Foreskin keratinocyte (primary cell): ENCODE measurements at places on chromosomes 13 and 19.

- DNase-seq = no peak
Measured at GRCh38 chr13:102309110-102309509, 92.7 kb downstream of the FGF14 start.

DNA sequence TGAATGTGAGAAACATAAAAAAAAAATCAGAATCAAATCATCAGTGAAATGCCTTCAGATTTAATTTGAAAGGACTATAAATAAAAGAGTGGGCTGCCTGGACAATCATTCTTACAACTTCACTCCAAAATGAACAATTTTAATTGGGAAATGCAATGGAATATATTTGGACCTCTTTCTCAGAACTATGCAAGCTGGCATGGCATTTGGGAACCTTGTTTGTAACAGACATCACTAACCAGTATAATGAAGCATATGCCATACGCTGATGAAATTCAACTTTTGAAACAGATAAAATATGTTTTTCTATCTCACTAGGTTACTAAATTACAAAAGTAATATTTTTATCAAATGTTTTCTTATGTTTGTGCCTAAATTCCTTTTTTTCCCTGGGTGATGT, 64.2 kb upstream of the FAM216B start:
- DNase-seq = no peak

- DNase-seq = no peak
Measured at GRCh38 chr13:87696458-87696857, 25.3 kb downstream of the SLITRK5 start.

GRCh38 chr19:43438291-43439031, 23.8 kb downstream of the TEX101 start:
- DNase-seq = no peak

- no peak for DNase-seq
Measured at GRCh38 chr19:11337080-11337479, 2.4 kb downstream of the RAB3D start.

DNA sequence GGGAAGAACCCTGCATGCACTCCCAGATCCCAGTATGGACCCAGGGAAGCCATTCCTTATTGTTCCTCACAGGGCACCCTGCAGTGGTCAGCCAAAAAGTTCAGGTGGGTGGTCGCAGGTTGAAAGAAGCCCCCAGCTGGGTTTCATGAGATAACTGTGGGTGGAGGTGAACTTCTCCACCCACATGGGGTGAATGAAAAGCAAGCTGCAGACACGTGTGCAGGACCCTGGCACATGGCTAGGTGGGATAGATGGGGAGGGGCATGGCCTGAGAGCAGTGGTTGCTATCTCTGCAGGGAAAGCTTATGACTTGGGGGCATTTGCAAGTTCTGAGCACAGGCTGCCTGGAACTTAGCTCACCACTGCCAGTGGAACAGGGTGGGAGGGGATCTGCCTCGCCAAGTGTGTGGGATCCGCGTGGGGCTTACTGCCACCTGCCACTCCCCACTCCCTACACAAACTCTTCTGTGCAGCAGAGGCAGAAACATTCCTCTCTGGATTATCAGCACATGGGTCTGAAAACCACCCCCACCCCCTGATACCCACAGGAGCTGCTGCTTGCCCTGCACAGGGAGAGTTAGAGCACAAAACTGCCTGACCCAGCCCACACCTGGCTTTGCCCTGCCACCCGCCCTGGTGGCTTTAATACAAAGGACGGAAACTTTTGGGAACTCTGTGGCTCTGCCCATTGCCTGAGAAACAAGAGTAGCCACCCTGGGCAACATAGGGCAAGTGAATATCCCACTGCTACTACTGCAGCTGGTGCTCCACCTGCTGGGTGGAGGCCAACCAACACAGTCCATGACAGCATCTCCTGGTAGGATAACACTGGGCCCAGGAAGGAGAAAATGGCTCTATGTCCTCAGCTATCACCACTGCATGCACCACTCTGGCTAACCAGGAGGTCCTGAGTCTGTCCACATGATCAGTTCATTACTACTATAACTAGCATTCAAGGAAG, 24.4 kb downstream of the PLA2G4C start:
- DNase-seq = no peak

- DNase-seq = no peak
Measured at GRCh38 chr13:113358653-113359190, 5.2 kb downstream of the GRTP1 start.

- no peak for DNase-seq
Measured at GRCh38 chr13:60689076-60689475, 292.1 kb downstream of the TDRD3 start.

DNA sequence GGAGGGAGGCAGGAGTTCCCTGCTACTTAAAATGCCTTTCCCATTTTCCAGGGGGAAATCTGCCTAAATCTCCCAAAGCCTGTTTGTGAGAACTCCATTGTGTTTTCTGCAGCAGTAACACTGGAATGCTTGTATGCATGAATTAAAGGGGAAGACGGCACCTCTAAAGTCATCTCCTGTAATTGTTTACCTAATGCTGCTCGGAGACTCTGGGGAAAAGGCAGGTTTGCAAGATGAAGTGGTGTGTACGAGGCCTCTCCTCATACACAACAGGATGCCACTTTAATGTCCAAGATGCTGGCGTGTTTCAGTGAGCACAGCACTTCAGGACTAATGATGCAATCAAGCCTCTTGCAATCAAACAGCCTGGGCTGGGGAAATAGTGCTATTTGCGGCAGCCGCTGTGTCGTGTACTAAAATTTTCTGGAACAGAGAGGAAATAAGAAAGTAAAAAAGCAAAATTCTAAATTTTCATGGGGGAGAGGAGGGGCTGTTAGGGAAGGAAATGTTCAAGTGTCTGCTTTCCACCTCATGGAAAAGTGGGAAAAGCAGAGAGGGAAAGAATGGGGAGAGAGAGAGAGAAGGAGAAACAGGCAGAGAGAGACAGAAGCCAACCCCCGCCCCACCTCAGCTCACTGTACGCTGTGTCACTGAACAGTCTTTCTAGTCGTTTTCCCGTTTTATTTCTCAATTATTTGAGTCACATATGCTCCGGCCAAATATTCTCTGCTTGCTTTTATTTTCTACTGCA, 32.9 kb downstream of the TSHZ3 start:
- DNase-seq = no peak

DNA sequence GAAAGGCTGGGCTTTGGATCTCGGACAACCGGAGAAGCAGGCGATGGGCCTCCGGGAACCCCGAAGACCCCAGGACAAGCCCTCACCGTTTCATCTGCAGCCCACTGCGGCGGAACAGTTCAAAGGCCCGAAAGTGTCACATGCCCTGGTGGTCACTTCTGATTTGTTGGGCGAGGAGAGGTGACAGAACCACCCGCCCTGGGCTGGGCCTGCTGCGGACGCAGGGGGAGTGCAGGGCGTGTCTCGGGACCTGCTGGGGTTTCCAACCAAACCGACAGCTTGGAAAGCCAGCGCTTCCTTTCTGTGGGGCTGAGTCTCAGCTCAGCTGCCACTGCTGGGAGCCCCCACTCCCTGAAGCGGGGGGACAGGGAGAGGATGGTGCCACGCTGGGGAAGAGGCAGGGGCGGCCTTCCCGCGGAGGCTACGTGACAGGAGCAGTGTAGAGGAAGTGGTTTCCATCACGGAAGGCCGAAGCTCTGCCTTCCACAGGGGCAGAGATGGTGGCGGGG, 22.8 kb upstream of the ZBTB7A start:
- no peak for DNase-seq

- DNase-seq = no peak
Measured at GRCh38 chr19:38388349-38389100, at the start of gene SPRED3. TSS of gene SPRED3 (plus strand) at chr19:38388697. CDS start at chr19:38390303, 1,606 bp downstream.

GRCh38 chr19:9913237-9914000, 22.9 kb downstream of the OLFM2 start:
- DNase-seq = no peak

DNA sequence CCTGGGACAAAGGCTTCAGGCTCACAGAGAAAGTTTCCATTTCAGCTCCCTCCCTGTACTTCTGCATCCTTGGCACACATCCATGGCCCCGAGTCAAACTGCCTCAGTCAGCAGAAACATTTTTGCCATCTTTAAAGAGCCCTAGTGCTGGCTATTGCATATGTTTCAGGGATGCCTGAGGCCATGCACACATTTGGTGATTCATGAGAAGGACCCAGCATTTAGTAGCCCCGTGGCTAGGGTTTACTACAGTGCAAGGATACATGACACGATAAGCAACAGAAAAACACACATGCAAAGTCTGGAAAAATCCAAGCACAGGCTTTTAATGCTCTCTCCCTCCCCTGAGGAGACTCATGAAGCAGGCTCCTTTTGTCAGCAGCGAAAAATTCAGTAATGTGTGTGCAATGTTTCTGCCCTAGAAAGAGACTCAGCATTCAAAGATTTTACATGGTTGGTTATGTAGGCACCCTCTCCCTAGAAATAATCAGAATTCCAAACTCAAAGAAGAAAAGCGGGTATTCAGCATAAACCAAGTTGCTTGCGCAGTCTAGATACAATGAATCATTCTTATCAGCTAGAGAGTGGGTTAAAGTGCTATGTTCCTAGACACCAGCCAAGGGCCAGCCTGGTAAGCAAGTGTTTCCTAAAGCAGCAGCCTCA, 17.6 kb downstream of the ACOD1 start:
- DNase-seq = peak; percentile 70

GRCh38 chr13:25179832-25180774, 8.0 kb upstream of the AMER2 start:
- no peak for DNase-seq

- no peak for DNase-seq
Measured at GRCh38 chr19:45897261-45897812, 5.1 kb downstream of the MYPOP start.

GRCh38 chr19:9945319-9945966, 9.1 kb upstream of the OLFM2 start:
- DNase-seq = peak; percentile 86

DNA sequence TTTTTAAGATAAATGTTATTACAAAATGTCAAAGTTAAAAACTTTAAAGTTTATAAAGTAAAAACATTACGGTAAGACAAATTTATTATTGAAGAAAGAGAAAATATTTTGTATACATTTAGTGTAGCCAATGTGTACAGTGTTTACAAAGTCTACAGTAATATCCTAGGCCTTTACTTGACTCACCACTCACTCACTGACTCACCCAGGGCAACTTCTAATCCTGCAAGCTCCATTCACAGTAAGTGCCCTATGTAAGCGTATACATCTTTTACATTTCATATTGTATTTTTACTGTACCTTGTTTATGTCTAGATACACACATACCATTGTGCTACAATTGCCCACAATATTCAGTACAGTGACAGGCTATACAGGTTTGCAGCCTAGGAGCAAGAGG, 448.2 kb downstream of the KCTD12 start:
- DNase-seq = no peak

- no peak for DNase-seq
Measured at GRCh38 chr19:13255719-13256059, 105.5 kb downstream of the IER2 start.

DNA sequence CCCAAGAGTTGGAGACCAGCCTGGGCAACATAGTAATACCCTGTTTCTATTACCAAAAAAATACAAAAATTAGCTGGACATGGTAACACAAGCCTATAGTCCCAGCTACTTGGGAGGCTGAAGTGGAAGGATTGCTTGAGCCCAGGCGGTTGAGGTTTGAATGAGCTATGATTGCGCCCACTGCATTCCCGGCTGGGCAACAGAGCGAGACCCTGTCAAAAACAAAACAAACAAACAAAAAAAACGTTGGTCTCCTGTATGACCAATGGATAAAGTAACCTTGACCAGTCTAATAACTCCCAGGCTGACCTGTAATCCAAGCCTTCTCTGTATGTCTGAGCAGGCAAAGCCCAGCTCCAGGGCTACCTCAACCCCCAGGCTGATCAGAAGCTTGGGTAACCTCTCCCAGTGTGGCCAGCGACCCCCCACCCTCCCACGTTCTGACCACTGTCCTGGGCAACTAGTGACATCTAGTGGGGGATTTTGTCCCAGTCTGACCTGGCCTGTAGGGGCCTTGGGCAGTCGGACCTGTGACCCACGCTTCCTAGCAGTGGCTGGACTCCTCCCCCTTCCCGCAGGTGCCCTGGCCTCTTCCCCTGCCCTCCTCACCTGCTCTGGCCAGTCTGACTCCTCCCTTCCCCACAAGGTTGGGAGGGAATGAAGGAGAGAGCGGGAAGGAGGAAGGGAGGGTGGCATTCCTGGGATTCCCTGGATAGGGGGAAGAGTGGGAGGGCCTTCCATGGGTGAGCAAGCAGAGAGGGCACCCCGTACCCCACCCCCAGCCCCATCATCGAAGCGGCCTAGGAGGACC, 1.0 kb upstream of the BCAM start:
- no peak for DNase-seq

- DNase-seq = no peak
Measured at GRCh38 chr19:50173127-50173526, 10.0 kb upstream of the IZUMO2 start.

GRCh38 chr13:25109341-25109740, 13.4 kb downstream of the PABPC3 start:
- peak; percentile 81 for DNase-seq

DNA sequence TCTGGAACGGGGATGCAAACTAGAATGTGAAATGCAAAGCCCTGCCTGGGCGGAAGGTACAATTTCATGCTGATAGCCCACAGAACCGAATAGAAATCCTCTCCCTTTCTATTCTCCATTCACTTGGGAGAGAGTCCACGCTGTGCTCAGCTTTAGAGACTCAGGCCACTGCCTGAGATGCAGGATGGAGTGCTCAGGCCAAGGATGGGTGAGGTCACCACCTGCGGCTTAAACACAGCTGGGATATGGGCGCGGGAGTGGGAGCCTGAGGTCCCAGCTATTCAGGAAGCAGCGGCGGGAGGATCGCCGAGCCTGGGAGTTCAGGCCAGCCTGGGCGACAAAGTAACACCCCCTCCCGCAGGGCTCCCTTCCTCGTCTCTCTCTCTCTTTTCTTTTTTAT, 446 bp upstream of the ZNF83 start:
- no peak for DNase-seq

DNA sequence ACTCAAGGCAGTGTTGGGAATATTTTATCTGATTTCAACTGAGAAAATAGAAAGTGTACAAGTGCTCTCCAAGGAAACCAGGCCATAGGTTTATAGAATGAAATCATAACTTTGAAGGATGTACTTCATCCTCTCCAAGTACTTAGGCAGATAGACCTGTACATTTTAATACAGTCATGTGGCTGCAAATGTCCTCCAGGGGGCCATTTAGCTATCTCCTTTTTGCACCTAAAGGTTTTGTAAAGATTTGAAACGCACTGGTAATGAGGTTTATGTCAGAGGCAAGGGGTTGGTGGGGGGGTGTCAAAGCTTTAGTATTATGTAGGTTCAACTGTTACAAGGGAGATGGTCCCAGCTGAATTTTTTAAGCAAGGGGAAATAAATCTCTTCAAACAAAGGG, 364.4 kb downstream of the DCT start:
- DNase-seq = no peak

GRCh38 chr13:25175026-25175425, 2.9 kb upstream of the AMER2 start:
- DNase-seq = no peak

DNA sequence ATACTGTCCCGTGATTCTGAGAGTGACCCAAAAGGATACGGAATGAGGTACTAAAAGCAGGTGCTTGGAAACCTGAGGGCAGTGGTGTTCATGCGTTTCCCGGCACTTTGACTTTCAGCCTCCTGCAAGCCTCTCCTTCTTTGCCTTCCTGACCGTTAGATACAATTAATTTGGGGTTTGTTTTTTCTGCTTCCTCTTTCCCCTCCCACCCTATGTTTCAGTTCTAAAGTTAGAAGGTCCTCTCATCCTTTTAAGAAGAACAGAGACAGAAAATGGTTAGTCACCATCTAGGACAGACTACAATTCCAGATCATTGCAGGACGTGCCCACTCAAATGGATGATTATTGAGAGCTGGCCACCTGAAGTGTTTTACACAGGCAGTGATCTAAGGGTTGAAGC, 1.8 kb upstream of the LILRB4 start:
- DNase-seq = no peak

- peak; percentile 35 for DNase-seq
Measured at GRCh38 chr13:113976711-113977684, 3.1 kb upstream of the C13orf46 start.

- DNase-seq = peak; percentile 18
Measured at GRCh38 chr19:52198678-52199077, 8.8 kb downstream of the PPP2R1A start.
